ENCODE measurements at places on chromosomes 4 and X. TPM values are rescaled to one million over a fixed set of nuclear protein-coding genes. Genes with fewer than 3 reads are reported as not detected.

The ATP1B4 gene
- not detected for total RNA-seq

The PROM1 gene
- not detected for total RNA-seq

The ZFP92 gene
- total RNA-seq = 2.7 TPM

The ANOS1 gene
- total RNA-seq = 10.5 TPM

The UNC5C gene
- 9.8 TPM for total RNA-seq

The MAGED4 gene
- total RNA-seq = 1.2 TPM

The FGF2 gene
- 17.3 TPM for total RNA-seq

The SMARCA1 gene
- total RNA-seq = 32.4 TPM

The GAGE12E gene
- total RNA-seq = not detected

The CENPE gene
- total RNA-seq = 27.3 TPM

The TLL1 gene
- 10.0 TPM for total RNA-seq

The SAGE1 gene
- total RNA-seq = not detected

The TRAPPC2 gene
- total RNA-seq = 23.9 TPM

The ASB12 gene
- not detected for total RNA-seq

The PABPC1L2A gene
- total RNA-seq = not detected

The ATG4A gene
- 10.1 TPM for total RNA-seq

The RNF113A gene
- total RNA-seq = 15.2 TPM

The GPRIN3 gene
- total RNA-seq = under 0.01 TPM

The COX18 gene
- 30.5 TPM for total RNA-seq

The EPHA5 gene
- total RNA-seq = not detected

The MGAT4D gene
- total RNA-seq = not detected

The CSAG1 gene
- not detected for total RNA-seq

The NR3C2 gene
- 0.40 TPM for total RNA-seq

The UGT2A3 gene
- not detected for total RNA-seq

The ERVMER34-1 gene
- total RNA-seq = 5.7 TPM

The CXCL9 gene
- total RNA-seq = not detected

The CT55 gene
- total RNA-seq = not detected

The NLRP2B gene
- not detected for total RNA-seq

The IGSF1 gene
- total RNA-seq = not detected

The TREX2 gene
- 2.5 TPM for total RNA-seq

The MAGEA11 gene
- total RNA-seq = not detected

The OTUD6A gene
- total RNA-seq = not detected

The USP17L19 gene
- total RNA-seq = not detected

The BCOR gene
- 9.2 TPM for total RNA-seq

The ASMT gene
- not detected for total RNA-seq

The MAP3K15 gene
- under 0.01 TPM for total RNA-seq

The SSX3 gene
- not detected for total RNA-seq

The TMPRSS11D gene
- total RNA-seq = not detected

The FAM114A1 gene
- total RNA-seq = 42.9 TPM

The TLR10 gene
- total RNA-seq = not detected

The ZC4H2 gene
- 4.5 TPM for total RNA-seq

The GAGE12F gene
- total RNA-seq = not detected

The ZNF275 gene
- total RNA-seq = 8.1 TPM

The ODAM gene
- total RNA-seq = not detected

The GLA gene
- 13.4 TPM for total RNA-seq

The TCEAL7 gene
- 6.8 TPM for total RNA-seq

The ERCC6L gene
- total RNA-seq = 1.1 TPM

The XG gene
- total RNA-seq = 2.2 TPM

The NAT8L gene
- not detected for total RNA-seq

The SMIM31 gene
- total RNA-seq = not detected

The VCX gene
- total RNA-seq = not detected

Data from mammary epithelial cell (primary cell).